SK-N-SH (cell line): ENCODE measurements at places on chromosomes 2 and 18.

DNA sequence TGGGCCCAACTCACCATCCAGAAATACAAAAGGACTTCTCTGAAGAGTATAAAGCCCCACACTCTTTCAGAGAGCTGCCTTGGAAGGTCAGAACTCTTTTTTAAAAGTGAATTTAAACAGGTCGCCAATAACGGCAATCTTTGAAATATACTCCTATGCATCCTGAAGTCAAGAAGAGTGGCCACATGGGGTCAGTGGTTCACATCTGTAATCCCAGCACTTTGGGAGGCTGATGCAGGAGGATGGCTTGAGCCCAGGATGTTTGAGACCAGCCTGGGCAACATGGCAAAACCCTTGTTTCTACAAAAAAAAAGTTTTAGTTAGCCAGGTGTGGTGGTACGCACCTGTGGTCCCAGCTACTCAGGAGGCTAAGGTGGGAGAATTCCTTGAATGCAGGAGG is 68.1 kb upstream of the FZD7 start:
- DNase-seq: no peak

GRCh38 chr2:186966015-186966414 is 117.0 kb upstream of the ZSWIM2 start:
- no peak for DNase-seq

DNA sequence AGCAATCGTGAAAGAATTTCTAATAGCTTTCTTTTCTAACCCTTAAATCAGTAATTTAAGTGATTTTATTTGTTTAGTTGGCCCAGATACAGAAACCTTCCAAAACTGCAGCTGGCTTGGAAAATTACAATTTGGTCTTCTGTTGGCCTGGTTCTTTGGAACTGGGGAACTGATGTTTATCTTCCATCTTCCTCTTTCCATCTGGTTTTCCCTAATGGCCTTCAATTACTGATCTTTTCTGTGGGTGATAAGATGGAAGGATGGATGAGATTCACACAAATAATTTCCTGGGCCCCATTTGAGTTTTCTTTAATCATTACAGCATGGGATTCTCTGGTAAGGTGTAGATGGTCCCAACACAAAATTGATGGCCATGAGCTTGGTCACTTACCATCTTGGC is 106.5 kb upstream of the CHRNA1 start:
- peak; percentile 40 for DNase-seq

- no peak for DNase-seq
Measured at GRCh38 chr2:234629596-234629995, 132.7 kb upstream of the ARL4C start.

GRCh38 chr2:460861-461260 is 173.0 kb upstream of the ALKAL2 start:
- DNase-seq: no peak

GRCh38 chr2:29164091-29164846 is 49.1 kb downstream of the CLIP4 start:
- peak; percentile 31 for DNase-seq

- no peak for DNase-seq
Measured at GRCh38 chr2:60376252-60376651, 177.2 kb downstream of the BCL11A start.
